ENCODE measurements at places on chromosomes 4 and X.

- no peak for DNase-seq
Measured at GRCh38 chr4:176300036-176300435, 19.7 kb upstream of the SPCS3 start.

DNA sequence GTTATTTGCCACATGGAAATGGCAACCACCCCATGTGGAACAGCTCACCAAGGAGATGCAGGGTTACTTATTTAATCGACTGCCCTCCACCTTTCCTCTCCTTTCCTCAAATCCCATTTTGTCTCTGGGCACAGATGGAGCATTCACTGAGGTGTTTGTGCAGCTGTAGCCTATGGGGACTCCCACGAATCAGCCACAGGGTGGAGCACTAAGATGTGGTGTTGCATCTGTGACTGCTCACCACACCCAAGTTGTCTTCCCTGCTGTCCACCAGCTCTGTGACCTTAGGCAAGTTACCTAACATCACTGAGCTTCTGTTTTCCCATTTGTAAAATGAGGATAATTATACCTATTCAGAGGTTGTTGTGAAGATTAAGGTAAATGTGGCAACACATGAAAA lies 252.4 kb upstream of the CPEB2 start:
- DNase-seq: no peak

- DNase-seq: no peak
Measured at GRCh38 chr4:36283912-36284465, 2.6 kb downstream of the DTHD1 start.

DNA sequence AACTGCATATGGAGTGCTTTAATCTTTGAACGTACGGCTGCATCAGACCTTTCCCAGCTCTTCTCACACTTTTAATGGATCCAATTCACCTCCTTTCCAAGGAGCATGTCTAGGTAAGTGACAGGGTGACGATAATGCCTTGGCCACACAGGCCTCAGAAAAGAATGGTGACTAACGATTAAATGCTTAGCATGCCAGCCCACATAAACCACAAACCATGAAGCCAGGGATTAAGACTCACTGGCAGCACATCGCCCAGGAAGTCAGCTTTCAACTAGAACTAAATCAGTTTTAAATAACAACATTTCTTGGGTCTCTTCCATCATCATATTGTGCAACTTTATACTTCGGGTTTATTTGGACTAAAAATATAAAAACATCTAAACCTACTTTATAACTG lies 28.7 kb downstream of the INPP4B start:
- peak; percentile 93 for DNase-seq

DNA sequence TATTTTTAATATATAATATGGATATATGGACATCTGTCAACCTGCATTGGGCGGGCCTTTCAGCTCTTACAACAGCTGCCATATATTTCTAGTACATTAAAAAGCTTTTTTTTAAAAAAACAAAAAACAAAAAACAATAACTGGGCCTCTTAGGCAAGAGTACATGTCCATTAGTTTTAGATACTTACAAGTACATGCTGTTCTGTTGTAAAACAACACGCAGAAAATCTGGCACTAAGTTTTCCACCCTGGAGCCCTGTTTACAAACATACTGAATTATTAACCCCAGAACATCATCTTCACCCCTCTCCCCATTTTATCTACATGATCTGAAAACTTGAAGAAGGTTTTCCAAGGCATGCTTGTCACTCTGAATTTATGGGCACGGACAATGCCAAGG lies 29.8 kb downstream of the RAI2 start:
- DNase-seq: no peak

GRCh38 chr4:11625211-11625610 lies 196.5 kb upstream of the HS3ST1 start:
- no peak for DNase-seq

- no peak for DNase-seq
Measured at GRCh38 chrX:96776966-96777365, 92.3 kb downstream of the DIAPH2 start.

DNA sequence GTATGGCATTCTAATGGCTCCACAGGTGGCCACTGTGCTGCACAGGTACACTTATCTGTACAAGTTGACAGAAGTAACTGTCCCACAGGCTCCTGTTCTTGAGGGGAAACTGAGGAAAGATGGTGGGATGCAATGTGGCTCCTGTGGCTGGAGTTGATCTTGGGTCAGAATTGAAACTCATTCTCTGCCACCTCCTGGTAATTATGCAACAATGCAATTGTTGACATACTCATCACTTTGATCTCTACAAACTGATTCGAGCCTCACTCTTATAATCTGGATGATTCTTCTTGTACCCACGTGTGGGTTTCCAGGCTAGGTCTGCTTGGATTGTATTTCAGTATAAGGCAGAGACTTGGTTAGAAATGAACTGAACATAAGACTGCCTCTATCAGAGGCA lies 148.8 kb downstream of the CCNG2 start:
- DNase-seq: no peak

- no peak for DNase-seq
Measured at GRCh38 chrX:93868289-93868965, 194.4 kb downstream of the FAM133A start.

DNA sequence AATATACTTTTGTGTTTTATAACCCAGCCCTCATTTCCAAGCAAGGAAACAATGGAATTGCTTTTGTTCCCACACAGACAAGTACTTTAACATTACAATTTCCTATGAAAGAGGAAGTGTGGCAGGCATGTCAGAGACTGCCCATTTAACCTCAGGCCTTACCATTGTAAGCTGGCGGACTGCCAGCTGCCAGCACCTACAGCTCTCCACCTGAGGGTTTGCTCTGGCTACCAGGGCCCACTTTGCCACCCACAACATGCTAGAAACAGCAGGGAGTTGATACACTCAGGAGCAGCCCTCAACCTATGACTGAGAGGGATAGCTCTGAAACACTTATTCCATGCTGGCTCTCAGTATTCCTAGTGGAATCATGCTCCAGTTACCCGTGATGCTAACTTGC lies 152.3 kb upstream of the PRDX4 start:
- no peak for DNase-seq

DNA sequence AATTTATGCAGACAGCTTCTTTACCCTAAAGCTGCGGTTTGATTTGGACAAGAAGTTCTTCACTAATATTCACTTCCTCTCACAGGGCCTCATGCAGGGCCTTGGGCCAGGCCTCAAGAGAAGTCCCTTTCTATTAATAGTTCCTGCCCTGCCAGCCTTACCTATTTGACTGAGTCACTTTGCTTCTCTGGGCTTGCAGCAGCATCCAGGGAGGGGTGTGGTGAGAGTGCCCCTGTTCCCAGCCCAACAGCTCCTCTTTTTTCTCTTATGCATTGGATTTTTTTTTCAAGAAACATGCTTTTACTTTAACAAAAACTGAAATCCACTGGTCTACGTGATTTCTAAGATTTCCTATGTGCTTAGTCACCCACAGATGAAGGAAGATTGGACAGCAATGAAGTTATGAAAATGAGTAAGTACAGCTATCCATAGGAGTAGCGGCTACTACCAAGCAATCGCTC lies 26.7 kb downstream of the FAM156B start:
- no peak for DNase-seq

DNA sequence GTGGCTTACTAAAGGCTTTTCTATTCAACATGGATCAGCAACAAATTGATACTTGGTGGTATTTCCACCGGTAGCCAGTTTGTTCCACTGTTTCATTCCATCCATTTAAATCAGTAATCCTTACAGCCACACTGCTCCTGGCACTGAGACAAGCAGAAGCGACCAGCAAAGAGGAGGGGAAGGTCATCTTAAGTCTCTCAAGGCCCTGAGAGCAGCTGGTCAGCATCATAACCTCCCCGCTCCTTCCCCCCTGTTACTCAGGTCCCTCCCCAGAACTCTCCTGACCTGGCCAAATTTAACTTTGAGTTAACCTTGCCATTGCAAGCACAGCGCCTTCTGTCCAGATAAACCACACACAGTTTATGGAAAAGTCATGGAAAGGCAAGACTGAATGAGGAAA lies 331.3 kb upstream of the KLF3 start:
- DNase-seq: no peak

DNA sequence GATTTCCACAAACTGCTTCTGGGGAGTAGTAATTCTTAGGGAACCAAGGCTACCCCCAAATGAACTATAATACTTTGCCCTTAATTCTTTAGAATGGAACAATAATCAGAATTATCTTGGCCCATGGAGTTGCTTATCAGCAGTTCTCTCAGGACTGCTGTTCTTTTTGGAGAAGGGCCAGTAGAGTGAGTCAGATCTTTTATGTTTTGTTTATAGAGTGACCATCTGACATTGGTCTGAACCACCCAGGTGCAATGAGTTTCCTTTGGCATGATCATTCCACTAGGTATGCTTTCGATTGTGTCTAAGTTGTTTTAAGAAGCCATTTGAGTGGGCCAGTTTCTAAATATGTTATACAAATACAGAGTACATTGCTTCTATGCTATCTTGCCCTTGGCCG lies 31.8 kb downstream of the PRRG1 start:
- DNase-seq: peak; percentile 45

GRCh38 chr4:3073158-3074077 lies 920 bp downstream of the HTT-AS start:
- no peak for DNase-seq

DNA sequence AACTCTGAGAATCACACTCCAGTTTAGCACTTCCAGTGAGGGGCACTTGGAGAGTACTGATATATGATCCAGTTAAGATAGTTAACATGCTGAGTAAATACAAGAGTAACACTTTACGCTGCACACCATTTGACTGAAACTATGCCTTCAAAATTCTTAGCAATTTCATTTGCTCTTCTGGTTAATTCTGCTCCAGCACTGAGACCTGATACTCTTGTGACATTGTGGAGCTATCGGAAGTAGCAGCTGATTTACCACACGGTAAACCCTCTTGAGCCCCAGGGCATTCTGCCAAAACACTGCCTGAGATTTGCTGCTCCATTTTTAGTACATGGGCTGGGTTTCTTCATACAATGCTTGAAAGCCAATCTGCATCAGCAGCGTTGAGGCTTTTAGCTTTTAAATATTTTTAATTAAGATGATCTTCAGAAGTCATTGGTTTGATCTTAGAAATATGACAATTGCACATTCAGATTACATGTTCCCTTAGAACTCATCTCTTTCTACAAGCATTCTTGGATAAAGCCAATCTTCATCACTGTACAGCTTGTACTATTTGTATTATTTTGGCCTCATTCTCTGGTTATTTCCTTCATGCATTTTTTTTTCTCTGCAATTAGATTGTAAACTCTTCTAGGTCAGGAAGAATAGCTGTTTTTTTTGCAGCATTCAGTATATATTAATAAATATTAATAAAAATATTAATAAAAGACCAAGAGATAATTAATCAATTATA lies 67.8 kb upstream of the ETNPPL start:
- DNase-seq: peak; percentile 64

DNA sequence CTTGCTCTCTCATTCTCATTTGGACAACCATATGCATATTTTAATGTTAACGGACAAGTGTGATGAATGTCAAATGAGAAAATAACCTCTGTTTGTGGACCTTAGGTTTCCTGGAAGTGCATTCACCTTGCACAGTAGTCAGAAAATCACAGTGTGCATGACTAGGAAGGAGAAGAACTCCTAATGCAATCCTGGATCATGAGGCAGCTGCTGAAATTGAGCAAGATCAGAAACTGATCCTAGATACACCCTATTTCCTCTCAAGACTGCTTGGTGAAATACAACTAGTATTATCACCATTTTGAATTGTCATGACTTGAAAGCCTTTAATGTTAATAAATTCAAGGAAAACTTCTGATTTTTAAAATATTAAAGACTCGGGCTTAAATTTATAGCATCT lies 1148.9 kb downstream of the STIM2 start:
- no peak for DNase-seq

DNA sequence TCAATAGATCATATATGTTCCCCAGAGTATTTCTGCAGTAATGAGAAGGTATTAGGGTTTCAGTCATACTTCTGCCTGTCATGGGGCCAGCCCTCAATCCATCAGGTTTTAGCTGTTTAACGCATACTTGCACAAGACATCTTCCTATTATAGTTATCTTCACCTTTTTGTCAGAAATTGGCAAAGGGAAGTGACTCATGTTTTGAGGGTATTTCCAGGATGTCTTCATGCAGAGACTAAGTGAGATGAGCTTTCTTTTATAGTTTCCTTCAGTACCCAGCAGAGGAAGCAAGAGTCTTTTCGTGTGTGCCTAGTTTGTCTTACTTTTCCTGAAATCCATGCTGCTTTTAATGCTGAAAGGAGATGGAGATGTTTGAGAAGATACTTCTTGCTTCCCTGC lies 9.5 kb downstream of the CSTF2 start:
- DNase-seq: peak; percentile 5

GRCh38 chrX:103063918-103064434 lies at the start of gene BEX1:
BEX1 (minus strand) TSS chrX:103064171; CDS start chrX:103063274, 897 bp downstream.
- no peak for DNase-seq

DNA sequence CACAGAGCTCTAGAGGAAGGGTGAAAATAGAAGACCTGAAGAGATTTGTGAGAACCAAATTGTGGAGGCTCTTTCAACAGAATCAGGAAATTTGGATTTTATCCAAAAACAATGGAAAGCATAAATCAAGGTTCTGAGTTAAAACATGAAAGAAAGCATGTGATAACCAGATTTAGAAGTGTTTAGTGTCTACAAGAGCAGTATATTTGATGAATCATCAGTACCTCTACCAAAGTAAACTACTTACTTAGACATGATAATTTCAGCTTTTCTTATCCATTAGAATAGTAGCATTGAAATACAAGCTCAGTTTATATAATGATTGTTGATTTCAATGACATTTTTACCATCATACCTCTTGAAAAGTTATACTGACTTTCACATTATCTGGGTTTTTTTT lies 25.9 kb upstream of the INTU start:
- DNase-seq: no peak

DNA sequence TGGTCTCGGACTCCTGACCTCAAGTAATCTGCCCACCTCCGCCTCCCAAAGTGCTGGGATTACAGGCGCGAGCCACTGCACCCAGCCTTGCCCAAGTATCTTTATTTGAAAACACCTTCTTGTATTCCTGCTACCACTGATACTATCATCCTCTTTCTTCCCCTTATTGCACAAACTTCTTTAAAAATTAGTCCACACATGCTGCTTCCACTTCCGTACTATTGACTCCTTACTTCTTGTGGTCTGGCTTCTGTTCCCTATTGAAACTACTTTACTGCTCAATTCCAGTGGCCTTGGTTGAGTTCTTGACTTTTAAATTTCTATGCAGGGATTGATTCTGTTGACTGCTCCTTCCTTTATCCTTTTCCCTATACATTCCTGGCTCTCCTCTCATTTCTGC lies 38.8 kb downstream of the MTM1 start:
- no peak for DNase-seq

GRCh38 chr4:123412700-123413512 lies 16.3 kb downstream of the SPRY1 start:
- peak; percentile 32 for DNase-seq

- DNase-seq: no peak
Measured at GRCh38 chrX:150889131-150889530, 9.3 kb downstream of the CD99L2 start.

DNA sequence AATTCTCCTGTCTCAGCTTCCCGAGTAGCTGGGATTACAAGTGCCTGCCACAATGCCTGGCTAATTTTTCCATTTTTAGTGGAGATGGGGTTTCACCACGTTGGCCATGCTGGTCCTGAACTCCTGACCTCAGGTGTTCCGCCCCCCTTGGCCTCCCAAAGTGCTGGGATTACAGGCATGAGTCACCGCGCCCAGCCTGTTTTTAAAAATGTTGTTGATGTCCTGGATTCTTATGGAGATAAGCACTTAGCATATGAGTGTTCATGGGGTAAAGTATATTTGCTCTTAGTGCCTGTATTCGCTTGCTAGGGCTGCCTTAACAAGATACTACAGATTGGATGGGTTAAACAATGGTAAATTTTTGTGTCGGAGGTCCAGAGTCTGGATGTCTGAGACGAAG lies 91.7 kb downstream of the CEP44 start:
- no peak for DNase-seq

Measured in skeletal muscle cell (primary cell).